Activated CD8-positive, alpha-beta memory T cell treated with anti-CD3 and anti-CD28 coated beads for 1 hour (primary cell): ENCODE measurements at places on chromosomes 4 and X.
A peak's percentile ranks its signal among the peaks of the same experiment; 100 is the strongest.

GRCh38 chr4:74092957-74093356, 6.0 kb downstream of the CXCL2 start:
- DNase-seq: no peak

GRCh38 chr4:17636341-17636695, 21.9 kb downstream of the MED28 start:
- no peak for DNase-seq

DNA sequence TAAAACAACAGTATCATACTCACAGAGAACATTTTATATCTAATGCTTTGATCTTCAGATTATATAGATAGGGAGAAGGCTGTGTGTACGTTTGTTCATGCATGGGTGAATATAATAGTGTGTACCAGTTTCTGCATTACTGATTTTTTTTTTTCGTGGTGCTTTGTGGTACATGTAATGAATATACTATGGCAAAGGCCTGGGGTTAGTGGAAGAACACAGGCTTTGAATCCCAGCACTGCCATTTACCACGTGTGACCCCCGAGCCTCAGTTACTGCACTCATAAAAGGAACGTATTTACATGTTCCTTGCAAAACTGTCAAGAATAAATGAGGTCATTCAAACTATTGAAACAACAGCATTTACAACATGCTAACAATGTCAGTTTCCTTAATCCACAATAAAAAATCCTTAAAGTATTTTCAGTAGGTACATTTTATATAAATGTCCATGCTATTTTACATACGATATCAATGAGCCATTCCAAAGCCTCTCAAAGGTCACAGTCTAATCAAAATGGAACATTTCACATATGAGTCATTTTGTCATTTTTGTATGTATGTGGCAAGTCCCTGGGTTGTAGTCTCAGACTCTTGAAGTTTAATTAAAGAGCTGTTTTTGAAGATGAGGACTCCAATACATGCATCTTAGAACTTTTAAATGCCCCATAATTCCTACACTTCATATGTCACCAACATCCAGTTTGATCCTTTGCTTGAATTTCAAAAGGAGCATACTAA, 242.8 kb downstream of the PPP3CA start:
- DNase-seq: no peak

DNA sequence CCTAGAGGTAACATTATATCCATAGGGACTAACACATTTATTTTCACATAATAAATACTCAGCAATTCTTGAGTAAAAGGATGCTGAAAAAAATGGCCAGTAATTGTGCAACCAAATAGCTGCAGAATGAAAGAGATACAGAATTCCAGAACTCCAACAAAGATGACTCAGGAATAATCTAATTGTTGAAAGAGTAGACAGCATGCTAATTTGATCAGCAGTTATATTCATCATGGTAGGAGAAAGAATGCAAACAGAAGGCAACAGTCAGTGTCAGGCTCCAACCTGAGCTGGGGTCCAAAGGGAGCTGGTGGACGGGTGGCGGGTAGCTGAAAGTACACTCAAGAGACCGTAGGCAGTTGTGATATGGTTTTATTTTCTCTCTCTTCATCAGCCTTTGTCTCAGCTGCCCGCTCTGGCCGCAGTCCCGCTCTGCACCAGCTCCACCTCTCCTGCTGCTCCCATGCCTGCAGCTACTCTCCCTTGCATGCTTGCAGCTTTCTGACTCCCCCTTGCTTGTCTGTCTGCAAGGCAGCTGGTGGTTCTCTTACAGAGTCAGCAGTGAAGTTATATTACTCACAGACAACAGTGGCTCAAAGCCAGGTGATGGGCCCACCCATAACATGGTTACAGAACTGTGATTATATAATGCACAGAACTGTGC, 1150.1 kb downstream of the STIM2 start:
- no peak for DNase-seq

DNA sequence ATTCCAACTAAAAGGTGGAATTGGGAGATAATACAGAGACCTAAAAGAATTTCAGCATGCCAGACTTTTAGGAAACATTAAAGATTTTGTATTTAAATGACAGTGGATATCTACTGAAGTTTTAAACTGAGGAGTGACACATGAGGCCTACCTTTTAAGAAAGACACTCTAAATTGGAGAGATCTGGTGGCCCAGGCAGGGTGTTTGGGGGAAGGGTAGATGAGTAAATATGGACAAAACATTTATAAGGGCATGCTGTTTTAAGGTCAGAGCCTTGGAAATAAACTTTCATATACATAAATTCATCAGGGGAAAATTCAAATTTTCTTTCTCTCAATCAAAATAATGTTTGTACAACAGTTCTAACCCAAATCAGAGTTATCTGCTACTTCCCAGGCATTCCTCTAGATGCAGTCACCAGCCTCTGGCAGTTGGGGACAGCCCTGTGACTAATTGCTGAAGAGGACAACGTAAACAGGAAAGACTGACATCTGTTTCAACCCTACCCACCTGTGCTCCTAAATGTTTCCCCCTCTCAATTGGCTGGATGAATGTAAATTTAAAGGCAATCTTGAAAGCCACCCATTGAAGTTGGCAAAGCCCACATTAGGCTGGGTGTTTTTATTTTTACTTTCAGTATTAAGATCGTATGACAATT, 1646.9 kb upstream of the ADGRL3 start:
- DNase-seq: no peak

DNA sequence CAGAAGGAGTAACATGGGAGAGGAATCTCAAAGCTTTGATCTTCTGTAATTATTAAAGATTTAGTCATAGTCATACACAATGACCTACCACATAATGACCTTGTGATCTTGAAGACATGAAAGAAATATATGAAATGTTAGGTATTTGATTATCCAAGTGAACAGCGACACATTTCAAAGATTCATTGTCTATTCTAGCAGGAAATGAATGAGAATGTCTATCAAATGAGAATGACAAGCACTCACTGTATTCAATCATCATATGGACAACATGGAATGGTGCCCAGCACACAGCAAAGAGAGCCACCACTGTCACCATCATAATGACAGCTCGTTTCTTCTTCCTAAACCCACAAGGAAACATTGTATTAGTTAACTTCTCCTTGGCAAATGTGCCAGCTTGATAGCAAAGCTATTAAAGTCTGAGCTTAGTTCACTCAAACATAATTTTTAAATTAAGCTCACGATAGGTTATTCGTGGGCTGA, 50.6 kb downstream of the QRFPR start:
- DNase-seq: no peak

DNA sequence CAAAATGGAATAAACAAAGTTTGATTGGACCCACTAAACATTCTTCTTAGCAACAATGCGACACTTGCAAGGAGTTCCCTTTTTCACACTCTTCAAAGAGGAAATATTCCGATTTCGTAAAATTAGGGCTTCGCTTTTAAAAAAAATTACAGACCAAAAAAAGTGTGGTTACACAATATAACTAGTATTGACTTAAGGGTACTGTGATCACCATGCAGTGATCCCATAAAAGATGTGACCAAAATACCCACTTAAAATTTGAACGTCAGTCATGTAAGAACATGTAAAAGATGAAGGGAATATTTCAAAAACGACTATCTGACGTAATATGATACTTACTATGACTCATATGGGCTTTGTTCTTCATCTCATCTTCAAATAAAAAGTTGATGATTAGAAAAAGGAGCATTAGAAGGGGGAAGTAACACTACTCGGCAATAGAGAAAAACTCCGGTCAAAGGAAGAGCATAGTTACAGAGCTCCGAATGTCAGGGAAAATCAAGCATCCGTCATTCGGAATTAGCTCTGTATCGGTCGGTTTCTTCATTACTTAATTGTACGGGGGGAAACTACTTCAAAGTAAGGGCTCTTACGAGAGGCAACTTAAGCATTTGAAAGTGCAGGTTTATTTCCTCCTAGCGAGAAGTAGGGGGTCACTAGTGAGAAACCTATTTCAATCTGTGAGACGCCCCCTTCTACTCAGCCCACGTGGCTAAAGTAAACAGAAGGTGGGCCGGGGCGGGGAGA, 1.3 kb upstream of the TET2 start:
- DNase-seq: no peak

DNA sequence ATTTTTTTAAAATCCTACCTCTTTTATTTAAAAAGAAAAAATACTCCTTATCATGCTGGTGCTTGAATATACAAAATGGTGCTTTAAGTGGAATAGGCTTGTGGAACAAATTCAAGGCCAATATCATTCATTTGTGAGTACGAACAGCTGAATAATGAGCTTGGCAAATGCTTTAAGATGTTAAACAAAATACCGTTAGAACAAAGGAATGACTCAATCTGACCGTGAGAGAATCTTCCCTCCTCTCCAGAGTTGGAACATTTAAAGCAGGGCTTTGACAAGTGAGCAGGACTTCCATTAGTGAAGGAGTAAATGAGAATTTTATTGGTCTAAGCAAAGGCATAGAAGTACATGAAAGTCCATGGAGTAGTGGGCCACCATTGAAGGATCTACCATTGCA, 74.5 kb downstream of the DCLK2 start:
- DNase-seq: no peak

DNA sequence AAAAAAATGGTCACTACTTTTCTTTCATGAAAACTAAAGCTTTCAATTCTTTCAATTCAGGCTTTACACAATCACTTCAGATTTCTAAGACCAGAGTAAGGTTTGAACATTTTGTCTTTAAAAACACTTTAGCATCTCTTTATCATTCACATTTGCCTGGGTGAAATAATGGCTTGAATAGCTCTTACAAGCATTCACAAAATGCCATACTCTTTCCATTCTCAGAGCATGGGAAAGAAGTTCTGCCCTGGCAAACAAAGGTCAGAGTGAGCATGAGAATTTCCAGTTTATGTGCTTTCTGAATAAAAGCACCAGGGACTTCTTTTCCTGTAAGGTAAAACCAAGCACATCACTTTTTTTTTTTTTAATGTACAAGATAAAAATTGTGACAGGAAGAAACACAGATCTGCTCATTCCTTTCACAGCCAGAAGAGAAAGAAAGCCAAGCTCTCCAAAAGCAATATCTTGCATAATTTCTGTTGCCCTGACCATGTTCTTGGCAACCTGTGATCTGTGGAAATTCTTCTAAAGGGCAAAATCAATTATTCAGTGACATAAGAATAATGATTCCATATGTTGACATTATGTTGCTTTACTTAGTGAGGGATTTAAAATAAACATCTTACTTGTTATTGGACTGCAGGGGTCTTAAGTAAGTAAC, 64.8 kb downstream of the CD40LG start:
- no peak for DNase-seq

DNA sequence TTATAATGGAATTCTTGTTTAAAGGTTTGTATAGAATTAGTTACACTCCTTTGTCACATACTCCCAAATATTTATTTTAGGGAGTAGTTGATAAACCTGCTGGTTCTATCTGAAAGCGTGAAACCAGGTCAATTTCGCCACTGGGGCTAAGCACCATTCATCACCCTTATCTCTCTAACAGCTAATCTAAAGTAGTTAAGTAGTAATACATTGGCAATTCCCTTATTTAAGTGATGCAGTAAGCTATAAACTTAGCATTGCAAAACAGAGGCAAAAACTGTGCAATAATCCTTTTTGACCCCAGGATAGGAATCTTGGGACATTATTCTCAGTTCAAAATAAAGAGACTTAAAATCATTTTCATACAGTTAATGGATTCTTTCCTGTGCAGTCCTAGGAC, 33.7 kb upstream of the PTPN13 start:
- no peak for DNase-seq

- DNase-seq: no peak
These were observed 39.4 kb downstream of the GEMIN8 start for GRCh38 chrX:13990126-13990800.

DNA sequence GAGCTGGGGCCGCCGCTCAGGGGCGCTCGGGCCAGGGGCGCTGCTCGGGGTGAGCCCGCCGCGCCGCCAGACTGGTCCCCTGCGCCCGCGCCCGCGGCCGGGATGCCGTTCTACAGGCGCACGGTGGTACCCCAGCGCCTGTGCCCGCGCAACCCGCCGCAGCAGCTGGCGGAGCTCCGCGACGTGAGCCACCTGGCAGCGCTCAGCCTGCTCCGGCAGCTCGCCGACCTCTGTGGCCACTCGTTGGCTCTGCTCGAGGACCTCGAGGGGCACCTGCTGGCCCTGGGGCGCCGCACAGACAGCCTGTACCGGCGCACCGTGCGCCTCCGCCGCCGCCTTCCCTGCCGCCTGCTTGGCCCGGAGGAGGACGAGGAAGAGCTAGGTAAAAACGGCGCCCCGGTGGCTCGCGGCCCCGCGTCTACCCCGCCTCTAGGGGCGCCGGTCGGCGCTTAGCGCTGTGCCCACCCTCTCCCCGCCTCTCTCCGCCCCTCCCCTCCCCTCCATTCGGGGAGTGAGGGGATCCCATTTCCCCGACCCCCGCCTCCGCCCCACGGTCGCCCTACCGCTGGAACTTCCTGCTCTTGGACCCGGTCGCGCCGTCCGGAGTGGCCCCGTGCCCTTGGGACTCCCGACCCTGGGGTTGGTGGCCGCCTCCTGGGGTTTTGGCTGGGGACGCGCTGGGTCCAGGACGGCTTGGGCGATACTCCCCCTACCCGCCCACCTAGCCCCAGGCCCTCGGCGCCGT, 513 bp downstream of the NHSL2 start:
- peak; percentile 17 for DNase-seq

DNA sequence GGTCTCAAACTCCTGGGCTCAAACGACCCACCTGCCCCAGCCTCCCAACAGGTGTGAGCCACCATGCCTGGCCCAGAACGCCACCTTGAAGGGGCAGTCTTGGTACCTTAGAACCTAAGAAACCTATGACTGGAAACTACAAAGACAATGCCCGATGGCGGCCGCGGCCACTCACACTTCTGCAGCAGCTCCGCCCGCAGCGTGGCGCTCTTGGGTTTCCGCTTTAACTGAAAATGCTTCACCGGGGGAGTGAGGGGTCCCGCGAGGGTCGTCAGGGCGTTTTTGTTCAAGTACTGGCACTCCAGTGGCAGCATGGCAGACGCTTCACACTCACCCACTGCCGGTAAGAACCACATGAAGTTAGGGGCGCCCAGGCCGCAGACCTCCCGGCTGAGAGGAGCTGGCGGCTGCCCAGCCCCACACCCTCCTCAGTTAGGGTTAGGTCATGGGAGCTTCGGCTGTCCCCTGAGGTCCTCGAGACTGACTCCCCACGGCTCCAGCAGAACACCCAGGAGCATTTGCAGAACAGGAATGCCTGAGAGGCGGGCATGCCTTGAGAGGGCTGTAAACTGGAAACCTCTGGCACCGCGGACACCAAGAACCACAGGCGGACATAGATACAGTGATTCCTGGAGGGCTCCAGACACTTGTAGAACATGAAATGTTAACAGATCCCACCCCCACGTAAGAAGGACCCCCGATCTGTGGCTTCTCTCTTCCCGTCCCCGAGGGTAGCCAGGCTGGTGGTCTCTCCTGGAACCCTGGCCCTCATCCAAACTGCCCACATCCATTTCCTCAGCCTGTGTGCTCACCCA, 19.0 kb downstream of the NELFA start:
- no peak for DNase-seq

GRCh38 chr4:184812651-184813181, 13.1 kb downstream of the ACSL1 start:
- no peak for DNase-seq

GRCh38 chrX:55488593-55489313, 895 bp downstream of the USP51 start:
- DNase-seq: peak; percentile 47

DNA sequence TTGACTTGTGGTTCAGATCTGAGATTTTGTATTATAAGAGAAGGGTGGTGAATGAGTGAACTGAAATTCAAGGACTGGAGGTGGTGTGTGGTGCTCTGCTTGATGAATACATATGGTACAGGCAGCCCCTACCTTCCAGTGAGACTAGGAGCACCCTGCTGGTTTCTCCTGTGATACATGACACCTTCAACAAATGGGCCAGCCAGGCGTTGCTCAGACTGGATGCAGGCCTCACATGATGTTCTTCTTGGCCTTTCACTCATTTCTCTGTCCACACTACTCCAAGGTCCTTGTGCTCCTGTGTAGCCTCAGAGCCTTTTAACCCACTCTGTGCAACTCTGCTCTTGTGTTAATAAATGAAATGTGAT, 67.2 kb downstream of the FNIP2 start:
- DNase-seq: no peak
